ENCODE measurements at places on chromosomes 2 and 18. TPM values are rescaled to one million over a fixed set of nuclear protein-coding genes. Genes with fewer than 3 reads are reported as not detected.

DNA sequence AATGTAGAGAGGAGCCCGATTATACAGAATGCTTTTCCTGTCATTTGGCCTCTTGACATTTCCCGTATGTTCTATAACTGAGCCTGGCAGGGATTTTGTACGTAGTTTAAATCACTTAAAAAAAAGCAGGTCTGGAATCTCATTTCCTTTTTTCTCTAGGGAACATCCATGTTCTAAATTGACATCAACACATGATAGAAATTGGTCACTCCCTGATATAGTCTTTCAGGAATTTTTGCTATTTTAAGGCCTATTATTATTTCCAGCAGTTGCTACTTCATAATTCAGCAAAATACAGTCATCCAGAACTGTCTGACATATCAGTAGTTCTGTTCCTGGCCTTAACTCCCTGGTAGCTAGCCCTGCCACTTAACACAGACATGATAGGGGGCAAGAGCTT, 565.7 kb upstream of the ZEB2 start:
- DNase-seq = no peak

DNA sequence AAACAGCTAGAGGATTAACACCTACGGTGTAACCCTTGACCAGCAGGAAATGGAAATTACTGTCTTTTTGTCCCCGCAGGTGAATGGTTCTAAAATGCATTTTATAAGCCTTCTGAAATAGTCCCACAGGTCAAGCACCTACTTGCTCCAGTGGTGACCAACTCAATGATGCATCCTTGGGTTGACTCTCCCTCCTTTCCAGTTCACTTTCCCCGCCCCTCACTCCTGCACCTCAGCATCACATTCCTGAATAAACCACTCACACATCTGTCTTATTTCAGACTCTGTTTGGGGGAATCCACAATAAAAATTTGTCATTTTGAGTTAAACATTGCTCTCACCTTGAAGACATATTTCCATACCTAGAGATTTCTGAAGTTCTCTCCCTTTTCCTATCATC, 446.0 kb upstream of the TNP1 start:
- DNase-seq = no peak

DNA sequence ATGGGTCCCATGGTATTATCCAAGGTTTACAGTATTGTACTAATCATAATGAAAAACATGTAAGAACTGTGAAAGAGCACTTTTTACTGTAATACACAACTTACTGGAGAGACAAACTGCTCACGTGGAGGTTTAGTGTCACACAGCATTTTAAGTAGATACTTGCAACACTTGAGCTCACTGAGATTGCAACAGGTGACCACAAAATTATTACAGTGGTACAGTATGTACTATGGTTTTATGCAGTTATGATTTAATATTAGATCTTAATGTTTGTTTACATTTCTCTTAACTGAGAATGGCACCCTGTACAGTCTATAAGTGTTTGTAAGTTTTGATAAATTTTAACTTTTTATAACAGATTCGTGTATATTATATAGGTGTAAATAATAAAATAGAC, 118.6 kb upstream of the SKOR2 start:
- no peak for DNase-seq

The GPR39 gene
- 0.12 TPM for polyA plus RNA-seq

The RAX gene
- not detected for polyA plus RNA-seq
